ENCODE measurements at places on chromosomes 5 and 9. TPM values are rescaled to one million over a fixed set of nuclear protein-coding genes. Genes with fewer than 3 reads are reported as not detected.

GRCh38 chr5:147673791-147674190 is 108.7 kb downstream of the JAKMIP2 start:
- no peak overlapping the region for H3K27ac ChIP-seq
- no peak for DNase-seq
- H3K27me3 ChIP-seq = no peaks in the 10 kb centered on the region
- no peaks in the 10 kb centered on the region for H3K4me1 ChIP-seq
- no peak overlapping the region for H3K4me3 ChIP-seq

DNA sequence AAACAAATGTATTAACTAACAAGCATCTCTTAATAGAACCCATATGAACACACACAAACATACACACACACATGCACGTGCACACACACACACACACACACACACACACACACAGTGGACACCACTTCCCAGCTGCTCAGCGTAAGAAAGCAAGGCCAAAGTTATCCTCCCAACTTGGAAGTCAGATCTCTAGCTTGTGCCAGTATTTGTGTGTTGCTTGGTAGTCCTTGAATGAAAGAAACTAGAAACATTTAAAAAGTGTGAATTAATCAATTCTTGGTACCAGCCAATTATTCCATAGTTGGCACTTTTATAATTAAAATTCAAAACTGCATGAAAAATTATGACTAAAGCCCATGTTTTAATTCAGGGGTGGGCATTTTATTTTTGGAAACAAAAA is 178.1 kb downstream of the TMEM161B start:
- no peaks in the 10 kb centered on the region for H3K27me3 ChIP-seq
- no peak overlapping the region for H3K27ac ChIP-seq
- H3K4me1 ChIP-seq = no peaks in the 10 kb centered on the region
- no peaks in the 10 kb centered on the region for H3K36me3 ChIP-seq

GRCh38 chr9:73155968-73156864 is 4.6 kb downstream of the ANXA1 start:
- no peak for DNase-seq
- peaks cover 58% of the 10 kb centered on the region for H3K4me1 ChIP-seq

DNA sequence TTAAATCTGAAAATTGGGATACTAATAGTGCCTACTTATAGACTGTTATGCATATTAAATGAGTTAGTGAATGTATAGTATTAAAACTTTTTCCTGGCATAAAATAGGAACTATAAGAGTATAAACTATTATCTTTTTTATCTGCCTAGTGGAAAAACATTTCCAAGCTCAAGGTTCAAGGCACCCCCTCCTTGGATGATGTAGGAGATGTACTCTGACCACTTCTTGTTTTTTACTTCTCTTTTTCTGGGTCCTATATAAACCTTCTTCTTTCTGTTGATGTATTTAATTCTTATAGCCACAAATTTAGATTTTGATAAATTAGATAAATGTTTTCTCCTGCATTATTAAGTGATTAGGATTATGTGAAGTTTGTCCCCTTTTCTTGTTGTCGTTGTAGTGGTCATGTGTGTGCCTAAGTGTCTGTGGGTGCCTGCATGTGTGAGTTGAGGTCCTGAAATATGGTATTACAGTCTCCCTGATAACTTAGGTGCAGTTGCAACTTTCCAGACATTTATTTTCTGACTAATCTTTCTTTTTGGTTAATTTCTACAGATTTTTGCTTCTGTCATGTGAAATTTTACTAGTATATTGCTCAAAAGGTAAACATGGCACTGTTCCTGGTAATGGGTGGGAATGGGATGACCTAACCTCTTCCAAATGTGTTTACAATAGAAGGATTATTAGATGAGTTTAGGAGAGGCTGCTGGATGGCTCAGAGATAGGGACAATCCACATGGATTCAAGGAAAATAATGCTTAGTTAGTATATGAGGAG is 160.8 kb upstream of the CDKN2B start:
- H3K36me3 ChIP-seq = no peaks in the 10 kb centered on the region
- DNase-seq = no peak
- H3K4me1 ChIP-seq = no peaks in the 10 kb centered on the region

DNA sequence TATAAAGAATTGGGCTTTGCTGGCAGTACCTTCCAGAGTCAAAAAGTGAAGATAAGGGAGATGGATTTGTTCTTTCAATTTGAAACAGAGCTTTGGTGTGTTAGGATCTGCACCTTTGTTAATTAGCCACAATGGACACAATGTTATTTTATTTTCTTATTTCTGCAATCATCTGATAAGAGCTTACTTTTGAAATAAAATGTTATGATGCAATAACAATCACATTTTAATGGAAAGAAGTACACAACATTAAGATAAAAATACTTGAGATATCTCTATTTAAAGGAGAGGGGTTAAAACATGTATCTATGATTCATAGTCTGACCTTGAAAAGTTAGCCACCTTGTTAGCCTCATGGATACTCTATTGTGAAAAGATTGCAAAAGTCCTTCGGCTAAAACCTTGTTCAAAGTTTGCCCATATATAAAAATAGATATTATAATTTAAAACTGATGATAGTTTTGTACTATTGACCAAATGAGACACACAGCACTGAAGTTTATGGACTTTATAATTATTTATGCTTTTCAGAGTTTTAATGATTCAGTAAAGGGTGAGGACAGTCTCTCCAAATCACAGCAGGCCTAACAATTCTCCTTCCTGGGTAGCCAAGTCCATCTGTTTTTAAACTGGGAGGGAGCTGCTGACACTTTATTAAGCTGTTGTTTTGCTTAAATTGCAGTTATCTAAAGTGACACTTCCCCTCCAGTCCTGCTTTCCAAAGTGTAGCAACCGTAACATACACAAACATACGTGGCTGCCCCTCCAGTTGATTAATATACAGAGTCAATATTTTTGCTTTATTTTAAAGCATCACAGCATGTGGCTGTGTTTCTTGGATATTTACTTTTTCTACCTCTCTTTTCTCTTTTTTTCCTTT is 47.6 kb upstream of the DAP start:
- H3K27ac ChIP-seq = no peak overlapping the region
- no peak overlapping the region for H3K4me3 ChIP-seq
- H3K27me3 ChIP-seq = no peaks in the 10 kb centered on the region
- no peak for DNase-seq

- no peak for DNase-seq
- no peak overlapping the region for H3K4me3 ChIP-seq
- H3K27ac ChIP-seq = peak overlapping the region; percentile 86
- no peaks in the 10 kb centered on the region for H3K27me3 ChIP-seq
Measured at GRCh38 chr9:129701549-129701948, 36.1 kb downstream of the PRRX2 start.

GRCh38 chr9:129751841-129752801 is 721 bp downstream of the PTGES start:
- H3K36me3 ChIP-seq = no peaks in the 10 kb centered on the region
- H3K4me1 ChIP-seq = peaks cover 34% of the 10 kb centered on the region
- no peak for DNase-seq
- peak overlapping the region; percentile 62 for H3K27ac ChIP-seq
- H3K4me3 ChIP-seq = peak overlapping the region; percentile 69

- no peak overlapping the region for H3K4me3 ChIP-seq
- H3K27ac ChIP-seq = no peak overlapping the region
- no peaks in the 10 kb centered on the region for H3K36me3 ChIP-seq
- H3K27me3 ChIP-seq = no peaks in the 10 kb centered on the region
Measured at GRCh38 chr5:179470201-179470600, 80.2 kb upstream of the RUFY1 start.

GRCh38 chr5:34900652-34901051 is 14.7 kb downstream of the RAD1 start:
- no peaks in the 10 kb centered on the region for H3K4me1 ChIP-seq
- no peaks in the 10 kb centered on the region for H3K36me3 ChIP-seq
- H3K4me3 ChIP-seq = no peak overlapping the region
- no peak for DNase-seq

GRCh38 chr9:136291306-136292025 is 12.4 kb downstream of the CCDC187 start:
- no peaks in the 10 kb centered on the region for H3K36me3 ChIP-seq
- no peaks in the 10 kb centered on the region for H3K27me3 ChIP-seq
- no peak overlapping the region for H3K27ac ChIP-seq

GRCh38 chr5:152593388-152593787 is 188.3 kb upstream of the NMUR2 start:
- H3K4me1 ChIP-seq = no peaks in the 10 kb centered on the region
- no peak overlapping the region for H3K4me3 ChIP-seq
- no peaks in the 10 kb centered on the region for H3K27me3 ChIP-seq
- no peaks in the 10 kb centered on the region for H3K36me3 ChIP-seq

DNA sequence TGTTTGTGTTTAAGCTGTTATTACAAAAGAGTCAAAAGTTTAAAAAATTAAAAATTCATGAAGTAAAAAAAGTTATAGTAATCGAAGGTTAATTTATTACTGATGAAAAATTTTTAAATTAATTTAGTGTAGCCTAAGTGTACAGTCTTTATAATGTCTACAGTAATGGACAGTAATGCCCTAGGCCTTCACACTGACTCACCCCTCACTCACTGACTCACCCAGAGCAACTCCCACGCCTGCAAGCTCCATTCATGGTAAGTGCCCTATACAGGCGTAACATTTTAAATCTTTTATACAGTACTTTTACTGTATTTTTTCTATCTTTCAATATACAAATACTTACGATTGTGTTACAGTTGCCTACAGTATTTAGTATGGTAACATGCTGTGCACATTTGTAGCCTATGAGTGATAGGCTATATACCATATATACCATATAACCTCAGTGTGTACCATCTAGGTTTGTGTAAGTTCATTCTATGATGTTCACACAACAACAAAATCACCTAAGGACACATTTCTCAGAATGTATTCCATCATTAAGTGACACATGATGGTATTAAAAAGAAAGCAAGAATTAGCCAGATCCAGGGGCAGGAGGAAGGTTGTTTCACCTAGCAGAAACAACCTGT is 40.1 kb downstream of the DCAF10 start:
- no peak overlapping the region for H3K27ac ChIP-seq
- no peak for DNase-seq
- H3K27me3 ChIP-seq = no peaks in the 10 kb centered on the region

- H3K27ac ChIP-seq = no peak overlapping the region
- no peak overlapping the region for H3K4me3 ChIP-seq
- H3K36me3 ChIP-seq = no peaks in the 10 kb centered on the region
- DNase-seq = no peak
Measured at GRCh38 chr5:65248896-65249295, 232.8 kb downstream of the ADAMTS6 start.

DNA sequence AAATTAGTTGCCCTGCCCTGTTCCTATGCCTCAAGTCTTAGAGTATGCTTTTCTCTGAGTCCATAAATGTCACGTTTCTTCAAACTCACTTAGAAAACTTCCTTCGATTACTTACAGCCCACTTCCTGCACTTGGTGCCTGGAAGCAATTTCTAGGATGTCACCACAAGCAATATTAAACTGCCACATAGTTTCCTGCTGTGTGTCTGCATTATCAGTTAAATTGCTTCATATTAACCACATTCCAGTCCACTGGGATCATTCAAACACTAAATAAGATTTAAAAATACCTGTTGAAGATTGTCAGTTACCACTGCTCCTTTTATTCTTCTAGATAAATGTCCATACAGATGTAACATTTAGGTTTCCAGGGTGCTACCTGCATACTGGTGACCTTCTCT is 4.1 kb downstream of the DENND1A start:
- DNase-seq = no peak
- peaks cover 32% of the 10 kb centered on the region for H3K4me1 ChIP-seq
- no peaks in the 10 kb centered on the region for H3K36me3 ChIP-seq
- no peak overlapping the region for H3K4me3 ChIP-seq
- no peaks in the 10 kb centered on the region for H3K27me3 ChIP-seq

DNA sequence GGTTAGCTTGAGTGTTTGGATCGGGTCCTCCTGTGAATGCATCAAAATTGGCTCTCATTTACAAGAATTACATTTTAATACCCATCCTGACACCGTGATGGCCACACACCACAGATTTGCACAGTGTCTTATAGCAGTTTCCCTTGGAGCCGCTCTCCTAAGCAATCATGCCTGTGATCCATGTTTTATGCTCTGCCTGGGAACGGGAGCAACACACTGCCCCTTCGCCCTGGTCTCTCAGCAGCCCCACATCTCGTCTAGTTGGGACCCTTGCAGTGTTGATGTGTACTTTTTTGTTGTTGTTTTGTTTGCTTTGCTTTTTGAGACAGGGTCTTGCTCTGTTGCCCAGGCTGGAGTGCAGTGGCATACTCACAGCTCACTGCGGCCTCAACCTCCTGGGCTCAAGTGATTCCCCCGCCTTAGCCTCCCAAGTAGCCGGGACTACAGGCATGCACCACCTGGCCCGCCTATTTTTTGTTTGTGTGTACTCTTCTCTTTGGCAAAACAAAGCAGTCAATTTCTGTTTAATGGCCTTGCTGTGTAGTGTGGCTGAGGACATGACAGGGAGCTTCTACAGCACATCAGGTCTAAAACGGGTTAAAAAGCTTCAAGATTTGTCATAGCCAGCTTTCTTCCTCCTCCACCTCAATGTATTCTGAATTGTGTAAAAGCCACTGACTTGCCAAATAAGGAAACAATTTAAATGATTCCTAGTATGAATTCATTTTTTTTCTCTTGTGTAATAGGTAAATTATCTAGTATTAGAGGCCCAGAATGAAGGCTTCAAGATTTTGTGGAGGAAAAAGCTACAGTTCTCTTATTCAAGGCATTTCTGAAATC is 101.6 kb upstream of the TBCA start:
- H3K4me3 ChIP-seq = no peak overlapping the region
- H3K27me3 ChIP-seq = no peaks in the 10 kb centered on the region
- no peaks in the 10 kb centered on the region for H3K36me3 ChIP-seq
- DNase-seq = no peak
- no peak overlapping the region for H3K27ac ChIP-seq

DNA sequence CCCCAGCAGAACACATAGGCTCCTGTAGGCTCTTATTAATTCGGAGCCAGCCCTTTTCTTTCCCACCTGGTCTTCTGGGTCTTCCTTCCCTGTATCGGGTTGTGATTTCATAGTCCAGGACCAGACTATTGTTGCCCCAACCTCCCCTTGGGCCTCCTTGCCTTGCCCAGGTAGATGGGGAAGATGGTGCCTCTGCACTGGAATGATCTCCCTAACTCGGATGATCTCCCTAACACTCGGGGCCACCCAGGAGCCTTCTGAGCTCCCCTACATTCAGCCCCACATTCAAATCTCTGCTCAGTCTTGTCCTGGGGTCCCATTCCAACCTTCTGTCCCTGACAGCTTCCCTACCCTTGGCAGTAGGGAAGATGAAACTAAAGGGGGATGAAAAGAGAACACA is 2.7 kb upstream of the IRF1 start:
- DNase-seq = peak; percentile 86
- peak overlapping the region; percentile 93 for H3K27ac ChIP-seq
- H3K4me3 ChIP-seq = no peak overlapping the region
- no peaks in the 10 kb centered on the region for H3K27me3 ChIP-seq
- H3K4me1 ChIP-seq = peaks cover 71% of the 10 kb centered on the region

DNA sequence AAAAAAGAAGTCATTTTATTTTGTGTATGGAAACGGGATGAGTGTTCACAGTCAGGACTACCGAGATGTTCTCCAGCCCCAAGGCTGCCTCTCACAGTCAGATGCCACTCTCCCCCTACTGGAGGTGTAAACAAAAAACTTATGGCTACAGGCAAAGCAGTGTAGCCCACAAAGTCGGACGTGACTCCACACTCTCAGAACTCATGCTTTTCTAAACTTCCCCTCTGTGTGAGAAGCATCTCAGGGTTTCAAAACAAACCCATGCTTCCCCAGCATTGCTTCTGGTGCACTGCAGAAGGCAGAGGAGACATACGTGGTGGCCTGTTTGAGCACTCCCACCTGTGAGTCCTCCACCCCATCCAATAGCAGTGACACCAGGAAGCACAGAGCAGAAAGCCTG is 580.3 kb downstream of the BNC2 start:
- no peak overlapping the region for H3K4me3 ChIP-seq
- H3K27ac ChIP-seq = no peak overlapping the region
- peak; percentile 70 for DNase-seq
- H3K36me3 ChIP-seq = no peaks in the 10 kb centered on the region

BTNL3 gene
- total RNA-seq = not detected

HMCN2 gene
- total RNA-seq = 5.2 TPM
